ENCODE measurements at places on chromosomes 5 and 9.

GRCh38 chr9:103816146-103816545, 278.0 kb upstream of the SMC2 start:
- no peak for DNase-seq

DNA sequence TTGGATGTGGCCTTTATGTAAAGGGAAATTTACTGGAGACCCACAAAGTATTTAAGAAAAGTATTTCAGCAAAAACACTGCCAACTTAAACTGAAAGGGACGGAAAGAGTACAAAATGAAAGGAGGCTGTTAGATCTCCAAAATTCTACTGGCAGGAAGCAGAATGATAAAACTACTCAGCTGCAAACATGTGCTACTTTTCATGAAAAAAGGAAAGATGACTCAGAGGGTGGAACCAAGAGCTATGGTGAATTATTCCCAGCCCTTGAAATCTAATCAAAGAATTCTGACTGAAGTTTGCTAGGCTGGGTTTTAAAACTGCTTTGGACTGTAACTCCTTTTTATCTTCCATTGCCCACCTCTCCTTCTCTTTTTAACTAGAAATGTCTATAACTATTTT, 58.6 kb upstream of the ZBED3 start:
- DNase-seq = no peak

- DNase-seq = no peak
Measured at GRCh38 chr5:59361454-59361853, 532.1 kb downstream of the PDE4D start.

DNA sequence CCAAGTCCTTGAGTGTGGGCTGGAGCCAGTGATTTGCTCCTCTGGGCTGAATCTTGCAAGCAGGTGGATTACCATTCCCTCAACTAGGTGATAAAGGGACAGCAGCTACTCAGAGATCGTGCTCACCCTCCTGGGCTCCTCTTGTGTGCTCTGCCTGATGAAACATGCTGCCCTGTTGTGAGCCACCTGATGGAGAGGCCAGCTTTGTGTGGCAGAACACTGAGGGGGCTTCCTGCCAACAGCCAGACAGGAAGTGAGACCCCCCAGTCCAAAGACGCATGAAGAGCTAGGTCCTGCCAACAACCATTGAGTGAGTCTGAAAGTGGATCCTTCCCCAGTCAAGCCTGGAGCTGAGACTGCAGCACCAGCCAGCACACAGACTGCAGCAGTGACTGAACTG, 106.4 kb upstream of the IRX2 start:
- DNase-seq = no peak

DNA sequence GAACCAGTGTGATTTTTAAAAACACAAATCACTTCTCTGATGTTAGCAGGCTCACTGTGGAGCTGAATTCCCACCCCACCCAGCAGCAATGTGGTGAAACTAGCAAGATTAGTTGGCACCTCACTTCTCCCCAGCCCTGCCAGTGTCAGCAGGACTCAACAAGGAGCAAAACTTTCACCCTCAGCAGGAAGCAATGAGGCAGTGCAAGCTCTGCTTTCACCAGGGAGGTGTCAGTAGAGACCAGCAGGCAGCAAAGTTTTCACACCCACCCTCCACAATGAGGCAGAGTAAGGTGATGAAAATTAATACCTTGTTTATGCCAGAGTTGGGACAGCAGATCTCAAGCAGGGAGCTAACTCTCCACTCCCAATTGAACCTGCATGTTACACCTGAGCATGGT, 565.0 kb downstream of the CETN3 start:
- no peak for DNase-seq

DNA sequence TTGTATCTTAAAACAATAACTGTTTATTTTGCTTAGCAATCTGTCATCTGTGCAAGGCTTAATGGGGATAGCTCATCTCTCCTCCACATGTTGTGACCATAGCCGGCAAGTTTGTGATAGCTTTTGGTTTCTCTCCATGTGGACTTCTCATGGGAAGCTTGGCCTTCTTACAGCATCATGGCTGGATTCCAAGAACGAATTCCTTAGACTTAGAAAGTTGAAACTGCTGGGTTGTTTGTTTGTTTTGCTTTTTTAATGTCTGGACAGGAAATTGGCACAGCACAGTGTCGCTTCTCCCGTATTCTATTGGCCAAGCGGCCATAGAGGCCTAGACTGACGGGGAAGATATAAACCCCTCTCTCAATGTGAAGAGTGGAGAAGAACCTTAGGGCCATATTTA, 61.0 kb upstream of the PRDM9 start:
- DNase-seq = no peak

GRCh38 chr5:115262011-115262320, 711 bp downstream of the PGGT1B start:
- DNase-seq = no peak

- no peak for DNase-seq
Measured at GRCh38 chr5:165448753-165449152, 1943.3 kb downstream of the MAT2B start.

DNA sequence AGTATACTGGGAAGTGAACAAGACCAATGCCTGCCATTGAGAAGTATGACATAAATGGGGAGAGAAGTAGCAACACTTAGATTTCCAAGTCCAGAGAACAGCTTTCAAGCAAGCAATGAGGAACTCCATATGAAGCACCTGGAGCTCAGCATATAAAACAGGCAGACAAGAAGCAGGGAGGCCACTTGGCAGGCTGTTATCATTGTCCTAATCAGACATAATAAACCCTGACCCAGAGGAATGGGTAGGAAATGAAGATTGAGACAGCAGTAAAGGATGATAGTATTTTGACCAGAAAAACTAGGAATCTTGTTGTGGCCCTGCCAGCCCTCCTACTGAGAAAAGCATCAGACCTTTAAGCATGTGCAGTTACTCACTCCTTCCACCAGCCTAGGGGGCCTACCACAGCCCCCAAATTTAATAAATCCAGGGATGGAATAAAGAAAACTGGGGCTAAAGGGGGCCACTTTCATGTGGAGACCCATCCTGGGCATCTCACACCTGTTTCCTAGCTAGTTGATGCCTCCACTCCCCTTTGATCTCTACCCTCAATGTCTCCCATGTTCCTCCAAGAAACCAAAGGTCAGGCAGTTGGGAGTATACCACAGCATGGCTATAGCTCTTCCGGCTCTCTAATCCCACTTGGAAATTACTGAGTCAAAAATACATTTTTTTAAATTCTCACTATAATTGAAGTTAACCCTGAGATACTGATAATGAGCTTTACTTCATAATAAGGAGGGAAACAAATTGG, 135.1 kb downstream of the SIL1 start:
- DNase-seq = no peak

DNA sequence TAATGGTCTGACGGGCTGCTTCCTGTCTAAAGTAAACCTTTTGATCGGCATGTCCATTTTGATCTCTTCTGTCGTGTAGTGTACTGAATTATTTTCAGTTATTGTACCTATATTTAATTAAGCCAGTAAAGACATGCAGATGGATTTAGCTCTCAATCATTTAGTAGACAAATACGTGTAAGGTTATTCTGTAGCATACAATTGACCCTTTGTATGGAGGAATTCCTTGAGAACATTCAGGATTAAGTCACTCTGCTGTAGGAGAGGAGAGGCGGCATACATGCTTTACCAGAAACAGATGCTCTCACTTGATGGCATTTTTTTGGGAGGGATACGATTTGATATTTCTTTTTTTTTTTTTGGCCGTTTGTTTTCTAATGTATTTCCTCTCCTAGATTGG, 141.0 kb downstream of the PBX3 start:
- DNase-seq = no peak

DNA sequence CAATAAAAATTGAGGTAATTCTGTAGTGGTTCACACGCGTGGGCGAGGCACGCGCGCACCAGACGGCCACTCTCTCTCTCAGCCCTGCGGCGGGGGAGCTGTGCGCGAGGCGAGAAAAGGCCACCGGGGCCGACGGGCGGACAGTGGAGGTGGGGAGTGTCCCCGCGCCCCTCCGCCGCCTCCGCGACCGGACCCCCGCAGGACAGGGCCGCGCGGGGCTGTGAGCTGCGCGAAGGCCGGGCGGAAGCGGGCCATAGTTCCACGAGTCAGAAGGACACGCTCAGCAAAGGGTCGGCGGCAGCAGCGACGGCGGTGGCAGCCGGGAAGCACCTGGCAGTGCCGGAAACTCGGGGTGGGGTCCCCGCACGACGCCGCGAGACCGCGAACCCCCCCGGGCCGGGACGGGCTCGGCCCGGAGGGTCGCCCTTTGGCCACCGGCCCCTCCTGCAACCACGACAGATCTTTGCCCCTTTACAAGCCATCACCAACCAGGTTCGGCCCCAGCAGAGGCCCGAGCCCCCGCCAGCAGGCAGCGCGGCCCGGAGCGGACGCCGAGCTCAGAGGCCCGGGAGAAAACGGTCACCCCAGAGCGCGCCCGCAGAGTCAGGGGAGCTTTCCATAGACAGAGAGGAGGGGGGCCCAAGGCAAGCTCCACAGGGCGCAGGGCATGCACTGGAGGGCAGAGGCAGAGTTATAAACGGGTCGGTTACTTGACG, 60.9 kb downstream of the ZNF354C start:
- DNase-seq = no peak

DNA sequence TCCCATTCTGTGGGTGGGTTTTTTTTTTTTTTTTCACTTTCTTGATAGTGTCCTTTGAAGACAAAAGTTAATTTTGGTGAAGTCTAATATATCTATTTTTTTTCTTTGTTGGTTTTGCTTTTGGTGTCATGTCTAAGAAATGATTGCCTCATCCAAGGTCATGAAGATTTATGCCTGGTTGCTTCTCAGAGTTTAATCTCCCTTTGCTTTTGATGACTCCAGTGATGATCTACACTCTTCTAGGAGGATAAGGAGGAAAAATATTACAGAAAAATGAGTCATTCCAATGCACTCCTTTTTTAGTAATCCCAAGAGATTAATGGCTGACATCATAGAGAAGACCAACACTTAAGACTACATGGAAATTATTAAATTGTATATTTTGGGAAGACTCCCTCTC, 79.7 kb upstream of the ICE1 start:
- no peak for DNase-seq

GRCh38 chr5:61599370-61600122, 267.5 kb downstream of the ZSWIM6 start:
- DNase-seq = no peak

DNA sequence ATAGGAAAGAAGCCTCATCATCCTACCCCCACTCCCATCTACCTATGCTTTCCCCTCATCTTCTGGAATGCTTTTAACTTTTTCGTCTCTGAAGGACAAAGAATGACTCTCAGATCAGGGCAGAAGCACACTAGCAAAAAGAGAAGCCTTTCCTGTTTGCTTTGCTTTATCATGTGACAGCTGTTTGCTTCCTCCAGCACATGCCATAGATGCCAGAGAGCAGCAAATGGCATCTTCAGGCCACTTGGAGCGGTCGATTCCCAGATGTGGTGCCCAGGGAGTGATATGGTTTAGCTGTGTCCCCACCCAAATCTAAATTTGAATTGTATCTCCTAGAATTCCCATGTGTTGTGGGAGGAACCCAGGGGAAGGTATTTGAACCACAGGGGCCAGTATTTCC, 294.8 kb downstream of the GADD45G start:
- DNase-seq = no peak

DNA sequence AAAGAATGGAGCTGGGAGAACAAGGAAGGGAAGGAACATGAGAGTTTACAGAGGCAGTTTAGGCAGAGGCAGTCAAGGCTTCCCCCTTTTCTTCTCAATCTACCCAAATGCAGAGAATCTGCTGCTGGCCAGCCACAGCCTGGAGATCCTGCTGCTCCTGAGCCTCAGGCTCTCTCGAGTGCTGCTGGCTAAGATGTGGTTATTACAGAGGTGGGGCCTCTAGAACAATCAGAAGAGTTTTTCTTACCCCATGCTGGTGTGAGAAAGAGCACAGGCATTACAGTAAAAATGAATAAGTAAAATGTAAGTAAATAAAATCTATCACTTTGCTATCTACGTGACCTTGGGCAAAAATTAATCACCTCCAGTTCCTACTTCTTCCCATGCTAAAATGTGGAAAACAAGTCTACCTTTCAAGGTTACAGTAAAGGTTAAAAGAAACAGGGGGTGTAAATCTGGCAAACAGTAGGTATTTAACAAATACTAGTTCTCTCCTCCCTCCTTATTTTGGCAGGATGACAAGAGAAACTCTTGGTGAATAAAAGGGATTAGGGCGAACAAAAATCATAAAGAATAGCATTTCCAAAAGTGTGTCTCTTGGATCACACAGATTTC, 31.1 kb downstream of the FBXW11 start:
- no peak for DNase-seq

GRCh38 chr9:122265149-122265915, 650 bp downstream of the MRRF start:
- no peak for DNase-seq

- no peak for DNase-seq
Measured at GRCh38 chr9:15549611-15550010, 3.2 kb upstream of the CCDC171 start.

DNA sequence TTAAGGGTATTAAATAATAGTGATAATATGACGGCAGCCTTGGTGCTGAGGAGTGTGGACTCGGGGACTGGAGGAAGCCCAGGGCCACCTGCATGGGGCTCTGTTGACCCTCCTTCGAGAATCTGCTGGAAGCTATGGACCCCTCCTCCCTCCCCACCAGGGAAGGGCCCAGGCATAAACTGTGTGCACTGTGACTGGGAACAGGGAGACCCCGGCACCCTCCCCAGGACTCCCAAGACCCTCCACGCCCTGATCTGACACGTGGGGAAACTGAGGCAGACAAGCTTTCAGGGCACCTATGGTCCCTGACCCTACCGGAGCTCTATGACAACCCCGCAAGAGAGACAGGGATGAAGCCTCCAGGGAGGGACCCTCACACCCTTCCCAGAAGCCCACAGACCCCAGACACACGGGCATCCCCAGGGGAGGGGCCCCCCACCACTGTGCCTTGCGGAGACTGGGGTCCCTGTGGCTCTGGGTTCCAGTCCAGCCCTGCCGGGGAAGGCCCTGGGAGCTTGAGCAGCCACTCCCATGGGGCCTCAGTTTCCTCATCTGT, 6.5 kb upstream of the EGFL7 start:
- DNase-seq = no peak

DNA sequence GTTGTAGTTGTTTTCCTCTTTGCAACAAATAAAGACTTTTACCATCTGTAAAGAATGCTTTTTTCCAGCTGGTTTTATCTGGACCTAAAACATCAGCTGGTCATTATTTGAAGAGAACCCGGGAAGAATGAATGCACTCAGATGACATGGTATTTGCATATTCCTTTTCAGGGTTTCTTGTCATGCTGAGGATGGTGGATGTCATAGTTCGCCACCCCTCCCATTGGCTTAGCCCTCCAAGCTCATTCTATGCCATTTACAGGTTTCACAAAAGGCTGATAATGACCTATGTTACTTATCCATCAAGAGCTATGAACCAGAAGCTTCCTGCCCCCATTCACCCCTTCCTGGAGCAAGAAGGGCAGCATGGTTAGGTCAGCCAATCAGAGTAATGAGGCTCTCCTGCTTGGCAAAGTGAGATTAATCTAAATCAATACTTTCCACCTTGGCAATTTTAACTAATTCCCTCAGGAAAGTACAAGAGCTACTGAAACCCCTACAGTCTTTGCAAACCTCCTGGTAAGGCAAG, 440.5 kb upstream of the TLE4 start:
- DNase-seq = no peak

DNA sequence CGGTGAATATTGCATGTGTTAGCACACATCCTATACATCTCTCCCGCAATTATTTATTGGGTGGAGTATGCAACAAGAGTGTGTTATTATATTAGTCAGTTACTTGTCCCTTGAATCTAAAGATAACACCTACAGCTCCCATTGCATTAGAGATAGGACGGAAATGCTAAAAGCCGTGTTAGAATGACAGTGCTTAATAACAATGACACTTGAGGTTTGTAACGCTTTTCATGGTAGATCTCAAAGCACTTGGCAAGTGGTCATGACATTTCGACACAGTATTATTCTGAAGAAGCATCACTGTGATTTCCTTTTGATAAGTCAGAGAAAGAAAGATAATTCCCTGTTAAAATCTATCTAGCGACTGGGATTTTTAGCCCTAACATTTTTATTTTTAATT, 33.4 kb upstream of the TRIO start:
- no peak for DNase-seq
